ENCODE measurements at places on chromosomes 4 and X.
A peak's percentile ranks its signal among the peaks of the same experiment; 100 is the strongest.

DNA sequence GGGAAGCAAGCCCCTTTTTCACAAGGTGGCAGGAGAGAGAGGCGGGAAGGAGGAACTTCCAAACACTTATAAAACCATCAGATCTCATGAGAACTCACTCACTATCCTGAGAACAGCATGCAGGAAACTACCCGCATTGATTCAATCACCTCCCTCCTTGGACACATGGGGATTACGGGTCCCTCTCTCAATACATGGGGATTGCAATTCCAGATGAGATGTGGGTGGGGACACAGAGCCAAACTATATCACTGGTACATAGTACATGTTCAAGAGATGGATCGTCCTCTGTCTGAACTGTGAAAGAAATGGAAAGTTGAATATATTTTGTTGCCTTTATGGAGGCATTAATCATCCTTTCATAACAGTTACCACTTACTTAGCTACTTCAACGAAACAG, 12.8 kb downstream of the EREG start:
- no peak for DNase-seq

GRCh38 chr4:102341201-102341600, 4.1 kb downstream of the SLC39A8 start:
- no peak for DNase-seq

GRCh38 chr4:86595426-86595805, 1.3 kb downstream of the PTPN13 start:
- DNase-seq = peak; percentile 13

GRCh38 chr4:110799211-110799610, 176.3 kb upstream of the PITX2 start:
- DNase-seq = no peak

DNA sequence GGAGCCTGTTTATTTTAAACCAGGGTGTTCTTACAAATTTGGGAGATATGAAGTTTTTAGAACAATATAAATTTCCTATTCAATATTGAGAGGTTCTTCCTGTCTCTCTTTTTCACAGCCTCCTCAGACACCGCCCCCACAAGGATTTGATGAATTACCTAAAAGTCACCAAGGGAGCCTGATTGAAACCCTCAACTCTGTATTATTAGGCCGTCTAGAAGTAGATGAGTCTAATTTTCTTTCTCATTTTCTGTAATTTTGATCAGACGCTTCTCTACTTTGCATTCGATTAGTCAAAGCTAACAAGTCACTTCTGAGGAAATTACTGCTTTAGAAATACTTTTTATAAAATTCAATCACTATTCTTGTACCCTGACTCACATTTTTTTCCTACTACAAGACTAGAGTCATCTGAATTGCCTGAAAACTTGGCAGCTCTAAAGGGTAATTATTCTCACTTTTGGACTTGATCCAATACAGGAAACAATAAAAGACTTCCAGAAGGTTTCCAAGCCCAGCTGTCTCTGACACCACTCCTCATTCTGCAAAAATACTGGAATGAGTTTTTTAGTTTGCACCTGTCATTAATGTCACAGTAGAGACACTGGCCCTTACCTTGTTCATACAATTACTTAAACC, 111.2 kb downstream of the ELOVL6 start:
- DNase-seq = no peak

GRCh38 chrX:148381603-148382002, 118.8 kb upstream of the AFF2 start:
- DNase-seq = peak; percentile 1

GRCh38 chr4:17662694-17663093, 48.3 kb downstream of the MED28 start:
- DNase-seq = peak; percentile 4

DNA sequence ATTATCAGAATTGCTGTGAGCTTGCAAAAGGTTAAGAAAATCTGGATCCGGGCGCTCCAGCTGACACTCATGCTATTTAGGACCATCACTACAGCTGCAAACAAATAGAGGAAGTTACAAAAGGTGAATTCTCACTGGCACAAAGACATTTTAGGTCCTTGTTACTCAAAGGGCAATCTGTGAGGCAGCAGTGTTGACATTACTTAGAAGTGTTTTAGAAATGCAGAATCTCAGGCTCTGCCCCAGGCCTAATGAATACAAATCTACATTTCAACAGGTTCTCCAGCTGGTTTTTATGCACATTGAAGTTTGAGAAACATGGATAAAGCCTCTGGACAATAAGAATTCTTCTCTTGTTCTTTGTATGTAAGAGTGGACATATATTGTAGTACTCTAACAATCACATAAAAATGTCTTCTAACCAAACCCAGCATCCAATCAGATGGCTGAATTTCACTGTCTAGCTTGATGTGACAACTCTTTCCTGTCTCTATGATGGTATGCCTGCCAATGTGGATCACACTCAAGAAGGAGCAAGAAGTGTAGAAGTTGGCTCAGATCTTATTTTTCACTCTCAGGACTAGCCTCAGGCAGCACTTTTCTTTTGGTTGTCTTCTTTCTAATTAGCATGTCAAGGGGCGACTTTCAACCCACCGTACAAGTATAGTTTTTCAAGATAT, 18.8 kb downstream of the SLC7A11 start:
- DNase-seq = no peak

DNA sequence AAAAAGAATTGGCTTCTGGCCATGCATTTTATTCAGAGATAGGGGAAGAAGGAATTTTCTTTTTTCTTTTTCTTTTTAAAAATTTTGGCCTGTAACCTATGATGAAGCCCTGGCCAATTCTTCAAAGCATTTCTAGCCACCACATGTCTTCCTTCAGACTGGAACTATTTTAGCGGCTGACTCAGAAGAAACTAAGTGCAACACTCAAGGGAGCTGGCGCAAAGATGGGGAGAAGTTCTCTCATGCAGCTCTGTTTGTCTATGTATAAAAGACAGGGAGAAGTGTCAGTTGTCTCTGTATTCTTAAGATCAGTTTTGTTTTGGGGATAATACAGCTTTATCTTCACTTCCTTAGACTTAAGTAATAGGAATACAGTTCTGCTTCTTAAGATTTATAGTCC, 46.1 kb downstream of the MBNL3 start:
- DNase-seq = no peak

- DNase-seq = no peak
These were observed 399.0 kb upstream of the AGA start for GRCh38 chr4:177841258-177841657.

DNA sequence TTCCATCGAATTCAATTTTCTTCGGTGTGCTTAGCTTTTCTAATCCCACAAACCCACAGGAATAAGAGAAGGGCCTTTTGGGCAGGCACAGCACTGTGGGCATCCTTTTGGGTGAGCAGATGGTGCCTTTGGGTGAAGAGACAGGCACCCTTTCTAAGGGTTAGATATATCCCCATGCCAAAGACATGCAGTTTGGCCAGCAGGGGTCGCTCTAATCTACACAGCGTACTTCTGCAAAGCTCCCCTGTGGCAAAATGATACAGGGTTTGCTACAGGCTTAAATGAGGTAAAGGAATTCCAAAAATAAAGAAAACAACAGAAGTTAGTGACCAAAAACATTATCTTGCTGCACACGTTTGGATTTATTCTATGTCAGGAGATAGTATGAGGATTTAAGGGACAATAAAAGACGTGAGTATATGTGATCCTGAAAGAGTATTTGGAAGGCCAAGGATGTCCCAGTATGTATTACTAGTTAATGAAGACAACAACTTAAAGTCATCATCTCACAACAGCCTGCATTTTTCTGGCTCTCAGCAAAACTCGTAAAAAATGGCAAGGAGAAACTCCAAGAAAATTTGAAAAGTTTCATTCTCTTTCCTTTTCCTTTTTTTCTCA, 49.5 kb downstream of the PHEX start:
- peak; percentile 19 for DNase-seq
